ENCODE measurements at places on chromosomes 2 and 18. TPM values are rescaled to one million over a fixed set of nuclear protein-coding genes. Genes with fewer than 3 reads are reported as not detected.

The PCARE gene
- total RNA-seq: not detected

The TRIM54 gene
- total RNA-seq: not detected

The RBM45 gene
- 19.0 TPM for total RNA-seq

The MCM6 gene
- 111 TPM for total RNA-seq

The APOB gene
- total RNA-seq: not detected

The CAVIN2 gene
- total RNA-seq: not detected

The ABCG8 gene
- not detected for total RNA-seq

The SEMA4C gene
- 25.5 TPM for total RNA-seq

The ADCYAP1 gene
- total RNA-seq: not detected

The EFHD1 gene
- total RNA-seq: 0.32 TPM

The SERPINB7 gene
- not detected for total RNA-seq

The TGFA gene
- total RNA-seq: 0.07 TPM

GRCh38 chr2:63861220-63861822, 19.6 kb downstream of the UGP2 start:
- DNase-seq: peak; percentile 75

DNA sequence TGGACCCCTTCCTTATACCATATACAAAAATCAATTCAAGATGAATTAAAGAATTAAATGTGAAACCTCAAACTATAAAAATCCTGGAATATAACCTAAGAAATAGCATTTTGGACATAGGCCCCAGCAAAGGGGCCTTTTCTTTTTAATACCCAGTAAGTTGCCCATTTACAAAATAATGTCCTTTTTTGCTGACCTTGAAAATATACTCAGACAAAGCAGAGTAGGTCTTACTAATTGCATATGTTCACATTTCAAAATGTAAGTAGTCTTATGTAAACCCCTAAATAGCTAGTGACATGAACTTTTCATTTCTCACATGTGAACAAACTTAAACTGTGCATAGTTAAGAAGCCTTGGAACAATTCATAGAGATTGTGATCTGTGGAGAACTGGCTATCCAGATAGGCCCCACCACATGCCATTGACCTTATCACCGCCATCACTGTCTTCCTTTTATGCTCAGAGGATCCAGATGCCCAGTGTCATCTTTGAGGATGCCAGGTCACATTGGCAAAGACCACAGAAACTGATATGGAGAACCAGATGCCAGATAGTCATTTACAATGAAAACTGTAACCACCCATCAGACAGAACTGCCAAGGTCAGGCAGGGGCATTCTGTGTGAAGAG, 282.4 kb upstream of the RAB12 start:
- no peak for DNase-seq

DNA sequence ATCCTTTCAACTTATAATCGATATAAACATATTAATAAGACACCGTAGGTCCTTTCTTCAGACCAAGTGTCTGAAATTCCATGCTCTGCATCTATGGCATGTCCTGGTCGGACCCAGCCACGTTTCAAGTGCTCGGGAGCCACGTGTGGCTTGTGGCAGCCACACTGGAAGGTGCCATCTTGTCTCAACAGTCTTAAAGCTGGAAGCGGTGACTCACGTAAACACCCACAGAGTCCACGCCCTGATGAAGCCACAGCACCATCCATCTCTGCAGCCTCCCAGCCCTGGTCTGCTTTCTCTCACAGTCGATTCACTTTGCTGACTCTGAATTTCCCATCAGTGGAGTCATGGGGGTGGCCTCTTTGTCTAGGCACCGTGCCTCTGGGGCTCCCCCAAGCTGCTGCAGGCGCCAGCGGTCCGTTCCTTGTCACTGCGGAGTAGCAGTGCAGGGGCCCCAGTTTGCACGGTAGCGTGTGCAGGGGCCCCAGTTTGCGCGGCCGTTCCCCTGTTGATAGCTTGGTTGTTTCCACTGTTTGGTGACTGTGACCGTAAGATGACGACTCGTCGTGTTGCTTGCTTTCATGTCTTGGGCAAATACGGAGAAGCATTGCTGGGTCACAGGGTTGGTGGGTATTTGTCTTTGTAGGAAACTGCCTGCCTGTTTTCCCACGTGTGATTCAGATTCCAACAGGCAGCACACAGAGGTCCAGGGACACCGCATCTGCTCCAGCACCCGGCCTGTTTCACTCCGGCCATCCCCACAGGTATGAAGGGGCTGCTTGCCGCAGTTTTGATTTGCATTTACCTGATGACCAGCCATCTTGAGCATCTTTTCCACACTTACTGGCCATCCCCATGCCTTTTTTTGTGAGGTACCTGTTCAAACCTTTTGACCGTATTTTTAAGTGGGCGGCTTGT, 240.3 kb downstream of the HDAC4 start:
- no peak for DNase-seq

GRCh38 chr18:70372450-70373041, 83.7 kb downstream of the SOCS6 start:
- DNase-seq: no peak

- DNase-seq: no peak
Measured at GRCh38 chr18:33838054-33838453, 260.0 kb downstream of the ASXL3 start.

GRCh38 chr2:237566401-237567235, at the start of gene PRLH:
TSS of gene PRLH (plus strand) at chr2:237566574. CDS start at chr2:237566574, 0 bp downstream.
- no peak for DNase-seq

DNA sequence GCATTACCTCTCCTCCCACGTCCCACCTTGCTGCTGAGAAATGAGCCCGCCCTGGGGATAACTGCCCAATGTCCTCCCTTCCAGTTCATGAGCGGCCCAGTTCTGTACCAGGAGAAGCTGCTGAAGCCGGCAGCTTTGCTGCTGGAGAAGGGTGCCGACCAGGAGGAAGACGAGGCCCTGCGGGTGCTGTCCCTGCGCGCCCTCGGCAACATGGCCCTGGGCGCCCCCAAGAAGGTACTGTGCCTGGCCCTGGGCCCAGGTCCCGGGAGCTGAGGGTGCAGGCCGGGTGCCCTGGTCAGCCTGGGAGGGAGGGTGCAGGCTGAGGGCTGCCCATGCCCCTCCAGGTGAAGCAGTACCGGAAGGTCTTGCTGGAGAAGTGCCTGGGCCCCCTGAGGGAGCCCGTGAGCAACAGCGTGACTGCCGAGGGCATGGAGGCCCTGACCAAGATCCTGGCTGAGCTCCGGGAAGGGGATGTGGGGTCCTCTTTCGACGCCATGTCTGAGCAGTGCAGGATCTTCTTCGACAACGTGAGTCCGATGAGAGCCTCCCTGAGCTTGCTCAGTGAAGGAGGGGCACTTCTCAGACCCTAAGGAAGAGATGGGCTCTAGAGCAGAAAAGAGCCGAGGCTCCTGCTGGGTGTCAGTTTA, 25.7 kb downstream of the HJURP start:
- DNase-seq: no peak

DNA sequence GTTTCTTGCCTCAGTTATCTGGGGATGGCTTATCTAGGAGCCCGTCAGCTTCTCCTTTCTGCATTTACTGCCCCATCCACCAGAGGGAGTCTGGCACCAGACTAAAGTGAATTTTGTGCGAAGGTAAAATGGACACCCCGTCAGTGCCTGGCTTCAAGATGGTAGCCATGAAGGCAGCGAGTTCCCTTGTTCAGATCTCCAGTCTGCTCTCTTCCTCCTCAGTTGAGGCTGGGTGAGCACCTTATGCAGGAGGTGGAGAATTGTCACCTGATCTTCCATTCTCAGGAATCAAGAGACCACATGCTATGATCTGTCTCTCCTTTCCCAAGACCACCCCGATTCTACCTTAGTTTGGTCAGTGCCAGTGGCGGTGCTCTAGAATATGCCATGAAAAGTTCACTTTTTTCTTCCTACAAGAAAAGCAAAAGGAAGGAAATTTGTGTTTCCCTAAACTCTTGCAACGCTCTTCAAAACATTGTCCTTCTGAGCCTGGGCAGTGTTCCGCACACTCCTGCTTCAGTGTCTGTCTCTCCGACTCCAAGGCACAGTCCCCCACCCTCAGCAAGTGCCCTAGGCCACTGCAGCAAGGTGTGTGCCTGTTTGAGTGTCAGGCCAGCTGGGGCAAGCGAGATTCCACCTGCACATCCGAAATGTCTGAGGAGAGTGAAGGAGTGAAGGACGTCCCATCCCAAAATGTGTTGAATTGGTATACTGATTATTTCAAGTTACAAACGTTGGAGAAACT, 168.6 kb downstream of the SS18 start:
- DNase-seq: peak; percentile 55

DNA sequence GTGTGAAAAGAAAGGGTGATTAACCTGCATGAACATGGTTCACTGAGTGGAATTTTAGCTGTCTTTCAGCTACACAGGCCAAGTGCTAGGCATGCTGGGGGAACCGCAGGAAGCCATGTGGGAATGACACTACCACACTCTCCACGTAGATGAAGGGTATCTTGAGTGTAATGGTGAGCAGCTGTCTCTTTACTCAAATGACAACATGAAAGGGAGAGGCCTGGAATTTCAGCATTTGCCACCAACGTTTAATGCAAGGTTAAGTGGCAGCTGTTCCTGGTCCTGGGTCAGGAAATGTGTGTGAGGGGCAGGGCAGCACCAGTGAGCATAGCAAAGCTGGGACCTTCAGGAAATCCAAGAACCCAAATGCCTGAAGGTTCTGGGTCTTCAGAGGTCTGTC, 588.4 kb downstream of the SLC4A3 start:
- DNase-seq: no peak

- DNase-seq: no peak
Measured at GRCh38 chr2:157785866-157786662, 90.1 kb downstream of the ACVR1 start.

DNA sequence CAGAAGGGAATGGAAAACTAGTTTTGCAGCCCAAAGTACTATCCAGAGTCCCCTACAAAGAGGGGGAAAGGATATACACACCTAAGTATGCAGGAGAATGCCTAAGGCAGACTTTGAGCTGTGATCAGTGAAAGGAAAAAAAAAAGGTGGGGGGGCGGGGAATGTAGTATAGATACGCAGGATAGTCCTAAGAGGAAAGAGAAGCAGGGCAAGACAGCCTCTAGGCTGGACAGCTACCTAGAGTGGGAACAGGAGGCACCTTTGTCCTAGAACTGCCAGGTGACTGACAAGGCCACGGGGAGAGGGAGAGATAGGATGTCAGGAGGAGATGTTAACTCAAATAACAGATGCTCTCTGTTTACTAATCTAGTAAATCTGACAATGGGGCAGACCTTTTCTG, 6.0 kb downstream of the REEP1 start:
- no peak for DNase-seq
